ENCODE measurements at places on chromosomes 13 and 19.
A peak's percentile ranks its signal among the peaks of the same experiment; 100 is the strongest.

- DNase-seq = peak; percentile 82
These were observed 8.8 kb downstream of the ALOX5AP start for GRCh38 chr13:30744056-30744680.

- no peak for DNase-seq
These were observed 395.0 kb downstream of the EFNB2 start for GRCh38 chr13:106140476-106140875.

- no peak for DNase-seq
These were observed 693 bp downstream of the XPO4 start for GRCh38 chr13:20901668-20902437.

- no peak for DNase-seq
These were observed 238.2 kb downstream of the B3GLCT start for GRCh38 chr13:31437975-31438374.

DNA sequence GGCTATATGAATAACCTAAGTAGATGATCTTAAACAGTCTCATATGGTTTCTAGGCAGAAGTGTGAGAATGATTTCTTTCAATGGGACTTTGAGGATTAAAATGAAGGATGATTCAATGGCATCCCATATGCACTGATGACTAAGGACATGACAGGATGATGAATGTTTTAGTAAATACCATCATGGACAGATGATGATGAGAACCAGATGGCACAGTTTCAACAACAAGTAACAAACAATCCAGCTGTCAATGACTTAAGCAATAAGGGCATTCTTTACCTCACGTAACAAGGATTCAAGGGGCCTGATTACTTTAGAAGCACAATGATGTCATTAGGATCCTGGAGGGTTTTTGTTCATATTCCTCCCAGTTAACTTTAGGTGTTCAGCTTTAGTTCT lies 2678.4 kb downstream of the PCDH9 start:
- DNase-seq = no peak

DNA sequence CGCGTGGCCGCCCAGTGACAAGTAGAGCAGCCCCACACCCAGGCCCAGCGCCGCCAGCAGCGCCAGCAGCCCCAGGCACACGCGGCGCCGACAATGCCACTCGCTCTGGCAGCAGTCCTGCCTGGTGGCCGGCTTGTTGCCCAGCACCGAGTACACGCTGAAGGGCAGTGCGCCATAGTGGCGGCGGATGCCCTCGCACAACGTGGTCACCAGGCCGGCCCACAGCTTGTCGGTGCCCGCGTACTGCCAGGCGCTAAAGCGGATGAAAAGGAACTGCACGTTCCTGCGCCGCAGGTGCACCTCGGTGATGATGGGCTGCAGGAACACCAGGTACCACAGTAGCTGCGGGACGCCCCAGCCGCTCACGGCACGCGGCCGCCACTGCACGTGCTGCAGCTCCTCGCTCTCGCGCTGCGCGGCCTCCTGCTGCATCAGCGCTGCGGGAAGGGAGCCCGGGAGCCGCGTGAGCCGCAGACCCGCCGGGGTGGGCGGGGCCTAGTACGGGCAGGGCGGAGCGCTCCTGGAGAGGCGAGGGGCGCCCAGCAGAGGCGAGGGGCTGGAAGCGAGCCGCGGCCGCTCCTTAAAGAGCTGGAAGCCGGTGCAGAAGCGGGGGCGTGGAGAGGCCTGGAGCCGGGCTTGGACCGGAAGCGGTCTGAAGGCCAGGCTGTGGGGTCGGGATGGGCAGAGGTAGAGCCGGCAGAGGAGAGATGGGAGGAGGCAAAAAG lies 7.3 kb downstream of the NKPD1 start:
- peak; percentile 7 for DNase-seq

DNA sequence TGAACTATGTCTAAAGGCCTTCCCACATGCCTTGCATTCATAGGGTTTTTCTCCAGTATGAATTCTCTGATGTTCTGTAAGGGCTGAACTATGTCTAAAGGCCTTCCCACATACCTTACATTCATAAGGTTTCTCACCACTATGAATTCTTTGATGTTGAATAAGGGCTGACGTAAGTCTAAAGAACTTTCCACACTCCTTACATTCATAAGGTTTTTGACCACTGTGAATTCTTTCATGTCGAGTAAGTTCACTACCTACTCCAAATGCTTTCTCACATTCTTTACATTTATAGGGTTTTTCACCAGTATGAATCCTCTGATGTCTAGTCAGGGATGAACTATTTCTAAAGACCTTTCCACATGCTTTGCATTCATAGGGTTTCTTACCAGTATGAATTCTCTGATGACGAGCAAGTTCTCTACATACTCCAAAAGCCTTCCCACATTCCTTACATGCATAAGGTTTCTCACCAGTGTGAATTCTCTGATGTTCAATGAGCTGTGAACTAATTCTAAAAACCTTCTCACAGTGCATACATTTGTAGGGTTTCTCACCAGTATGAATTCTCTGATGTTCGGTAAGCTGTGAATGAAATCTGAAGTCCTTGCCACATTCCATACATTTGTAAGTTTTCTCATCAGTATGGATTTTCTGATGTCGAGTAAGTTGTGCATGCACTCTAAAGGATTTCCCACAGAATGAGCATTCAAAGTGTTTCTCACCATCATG lies 19.1 kb upstream of the ZNF260 start:
- DNase-seq = no peak

GRCh38 chr19:10271543-10272086 lies 695 bp downstream of the ICAM1 start:
- no peak for DNase-seq
